A549 treated with Mapracorat at 1 μM for 4 hours (cell line): ENCODE measurements at places on chromosomes 16 and 17. TPM values are rescaled to one million over a fixed set of nuclear protein-coding genes. Genes with fewer than 3 reads are reported as not detected.

Gene THOC6
- 24.3 to 38.0 TPM (median 32.1 TPM) in 5 replicates for total RNA-seq

Gene HOXB3
- total RNA-seq = 4.2 to 6.1 TPM (median 5.1 TPM) in 5 replicates

Gene OTOA
- 0.08 to 0.13 TPM (median 0.10 TPM) in 4 of 5 replicates, not detected in the other for total RNA-seq

Gene EPOP
- total RNA-seq = 9.9 to 13.2 TPM (median 12.2 TPM) in 5 replicates

Gene GP1BA
- not detected in 5 replicates for total RNA-seq
